Chondrocyte (in vitro differentiated cells): ENCODE measurements at places on chromosomes 1 and 21. TPM values are rescaled to one million over a fixed set of nuclear protein-coding genes. Genes with fewer than 3 reads are reported as not detected.
A peak's percentile ranks its signal among the peaks of the same experiment; 100 is the strongest.

CHI3L2 gene
- not detected in 3 replicates for total RNA-seq

ADCY10 gene
- 0.07 to 0.51 TPM (median 0.10 TPM) in 3 replicates for total RNA-seq

SAMSN1 gene
- not detected in 3 replicates for total RNA-seq

ALX3 gene
- not detected in 3 replicates for total RNA-seq

ZMYND12 gene
- total RNA-seq, result 0.30 to 0.56 TPM in 2 of 3 replicates, not detected in the other

PCP4L1 gene
- total RNA-seq, result 0.23 to 0.35 TPM in 2 of 3 replicates, not detected in the other

AKIRIN1 gene
- 39.3 to 55.2 TPM (median 51.9 TPM) in 3 replicates for total RNA-seq

GJA4 gene
- total RNA-seq, result 0.87 to 11.6 TPM (median 10.7 TPM) in 3 replicates

LY9 gene
- not detected in 3 replicates for total RNA-seq

GRCh38 chr1:96364576-96364975, 357.0 kb upstream of the PTBP2 start:
- no peaks in the 10 kb centered on the region for H3K36me3 ChIP-seq
- H3K4me1 ChIP-seq, result peaks cover 44% of the 10 kb centered on the region
- DNase-seq, result no peak
- H3K27ac ChIP-seq, result peak overlapping the region; percentile 33

- DNase-seq, result no peak
- no peaks in the 10 kb centered on the region for H3K27me3 ChIP-seq
- no peak overlapping the region for H3K4me3 ChIP-seq
- H3K27ac ChIP-seq, result no peak overlapping the region
- H3K36me3 ChIP-seq, result no peaks in the 10 kb centered on the region
Measured at GRCh38 chr1:186611156-186611555, 69.1 kb downstream of the PTGS2 start.

DNA sequence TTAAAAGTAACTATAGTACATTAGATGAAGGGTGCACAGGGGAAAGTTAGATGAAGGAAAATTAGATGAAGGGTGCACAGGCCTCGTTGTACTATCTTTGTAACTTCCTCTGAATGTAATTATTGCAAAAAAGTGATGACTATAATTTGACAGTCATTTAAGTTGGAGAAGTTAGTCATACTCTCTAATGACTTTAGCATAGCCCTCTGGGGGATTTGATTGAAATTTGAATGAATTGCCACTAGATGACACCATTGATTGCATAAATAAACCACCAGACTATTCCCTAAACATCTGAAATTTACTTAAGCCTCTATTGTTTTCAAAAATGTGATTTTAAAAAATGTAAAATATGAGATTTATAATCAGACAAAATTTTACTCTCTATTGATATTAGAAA, 102.6 kb downstream of the TPR start:
- no peaks in the 10 kb centered on the region for H3K27me3 ChIP-seq
- H3K36me3 ChIP-seq, result no peaks in the 10 kb centered on the region
- no peaks in the 10 kb centered on the region for H3K4me1 ChIP-seq
- no peak overlapping the region for H3K4me3 ChIP-seq

GRCh38 chr1:157231846-157232525, 93.8 kb upstream of the ETV3 start:
- no peak for DNase-seq
- no peaks in the 10 kb centered on the region for H3K36me3 ChIP-seq
- H3K27me3 ChIP-seq, result peaks cover 17% of the 10 kb centered on the region

- peaks cover 15% of the 10 kb centered on the region for H3K4me1 ChIP-seq
- peaks cover 66% of the 10 kb centered on the region for H3K27me3 ChIP-seq
- no peaks in the 10 kb centered on the region for H3K36me3 ChIP-seq
- H3K27ac ChIP-seq, result no peak overlapping the region
- peak overlapping the region; percentile 81 for H3K4me3 ChIP-seq
Measured at GRCh38 chr21:33024201-33025103, 1.3 kb upstream of the OLIG2 start.

GRCh38 chr1:179632868-179633267, 41.2 kb downstream of the TDRD5 start:
- H3K27ac ChIP-seq, result no peak overlapping the region
- H3K4me3 ChIP-seq, result no peak overlapping the region
- no peak for DNase-seq
- H3K36me3 ChIP-seq, result no peaks in the 10 kb centered on the region
- H3K4me1 ChIP-seq, result no peaks in the 10 kb centered on the region
- peaks cover 11% of the 10 kb centered on the region for H3K27me3 ChIP-seq

- no peaks in the 10 kb centered on the region for H3K36me3 ChIP-seq
- no peak overlapping the region for H3K27ac ChIP-seq
- H3K4me3 ChIP-seq, result no peak overlapping the region
- no peaks in the 10 kb centered on the region for H3K27me3 ChIP-seq
- H3K4me1 ChIP-seq, result peaks cover 14% of the 10 kb centered on the region
- no peak for DNase-seq
Measured at GRCh38 chr21:42317341-42317741, 2.1 kb upstream of the TFF3 start.

DNA sequence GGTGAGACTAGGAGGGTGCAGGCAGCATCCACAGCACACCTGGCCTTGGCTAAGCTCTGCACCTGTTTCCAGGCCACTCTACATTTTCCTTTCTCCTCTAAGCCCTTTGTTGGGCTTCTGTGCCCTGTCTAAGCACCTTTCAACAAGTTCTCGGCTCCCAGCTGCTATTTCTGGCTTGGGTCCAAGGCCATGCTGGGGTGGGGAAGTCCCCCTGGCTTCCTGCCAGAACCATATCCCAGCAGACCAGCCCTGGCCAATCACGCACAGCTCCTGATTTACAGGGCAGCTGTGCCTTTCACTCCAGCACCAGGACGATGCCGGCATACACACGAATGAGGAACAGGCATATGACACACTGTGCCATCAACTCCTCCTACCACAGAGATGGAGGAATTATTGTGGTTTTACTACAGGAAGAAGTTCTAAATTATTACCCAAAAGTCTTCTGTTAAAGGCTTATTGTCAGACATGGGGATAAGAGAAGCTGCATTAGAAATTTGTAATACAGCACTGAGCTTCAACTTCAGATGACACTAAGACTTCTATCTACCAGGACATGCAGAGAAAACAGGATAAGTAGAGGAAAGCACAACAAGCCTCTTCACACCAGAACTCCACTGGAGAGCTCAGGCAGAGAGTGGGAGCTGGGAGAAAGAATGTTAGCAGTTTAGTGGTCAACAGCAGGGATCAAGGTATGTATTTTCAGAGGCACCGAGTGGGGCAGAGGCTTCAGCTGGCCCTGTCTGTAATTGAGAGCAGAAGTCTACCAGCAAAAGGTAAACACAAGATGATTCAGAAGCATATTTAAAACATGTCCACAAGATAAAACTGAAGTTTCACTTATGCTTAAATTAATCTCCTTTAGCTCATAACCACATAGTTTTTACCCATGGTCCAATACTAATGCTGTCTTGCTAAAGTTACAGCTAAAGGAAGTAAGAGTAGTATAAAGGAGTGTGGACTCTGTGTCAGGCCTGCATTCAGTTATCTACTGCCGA, 37.4 kb downstream of the TRIT1 start:
- H3K36me3 ChIP-seq, result peaks cover 32% of the 10 kb centered on the region
- H3K27ac ChIP-seq, result peak overlapping the region; percentile 94
- H3K4me3 ChIP-seq, result peak overlapping the region; percentile 6
- peaks cover 25% of the 10 kb centered on the region for H3K4me1 ChIP-seq

DNA sequence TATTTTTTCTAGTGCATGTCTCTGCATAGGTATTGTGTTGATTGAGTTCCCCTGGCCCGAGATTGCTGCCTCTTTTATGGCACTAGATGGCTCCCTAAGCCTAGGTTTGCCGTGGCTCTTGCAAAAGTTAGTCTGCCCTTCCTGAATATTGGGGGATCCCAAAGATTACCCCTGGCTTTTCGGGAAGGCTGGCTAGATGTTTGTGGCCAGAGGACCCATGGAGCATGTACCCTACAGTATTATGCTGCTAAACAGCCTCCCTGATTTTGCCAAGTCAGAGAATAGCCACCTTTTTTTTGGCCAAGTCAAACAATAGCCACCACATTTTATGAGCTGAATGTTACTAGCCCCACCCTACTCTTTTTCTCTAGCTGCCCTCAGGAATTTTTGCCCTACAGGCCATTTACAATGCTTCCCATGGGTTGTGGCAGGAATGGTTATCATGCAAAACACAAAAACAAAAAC, 343.2 kb downstream of the OLFM3 start:
- no peaks in the 10 kb centered on the region for H3K4me1 ChIP-seq
- peaks cover 7% of the 10 kb centered on the region for H3K27me3 ChIP-seq
- no peaks in the 10 kb centered on the region for H3K36me3 ChIP-seq
- DNase-seq, result no peak
- no peak overlapping the region for H3K4me3 ChIP-seq

GRCh38 chr1:171646249-171646560, 6.3 kb downstream of the MYOC start:
- no peak overlapping the region for H3K4me3 ChIP-seq
- peaks cover 8% of the 10 kb centered on the region for H3K27me3 ChIP-seq
- no peaks in the 10 kb centered on the region for H3K36me3 ChIP-seq
- no peak overlapping the region for H3K27ac ChIP-seq

DNA sequence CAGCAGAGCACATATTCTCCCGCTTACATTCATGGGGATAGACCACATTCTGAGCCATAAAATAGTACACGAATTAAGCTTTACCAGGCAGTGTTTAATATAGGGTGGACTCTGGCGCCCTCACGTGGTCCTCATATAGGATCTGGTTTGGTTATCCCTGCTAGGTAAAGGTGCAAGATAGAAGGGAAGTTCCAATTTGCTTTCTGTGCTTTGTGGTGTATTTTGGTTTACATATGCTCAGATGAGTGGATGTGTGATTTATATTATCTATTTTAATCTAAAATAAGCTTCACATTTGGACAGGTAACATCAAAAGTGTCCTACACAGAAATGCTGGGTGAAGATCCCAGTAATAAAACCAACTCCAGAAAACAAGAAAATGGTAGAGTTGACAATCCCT, 3.6 kb downstream of the CR1 start:
- H3K27me3 ChIP-seq, result peaks cover 54% of the 10 kb centered on the region
- H3K36me3 ChIP-seq, result no peaks in the 10 kb centered on the region
- no peak for DNase-seq
- no peak overlapping the region for H3K27ac ChIP-seq

DNA sequence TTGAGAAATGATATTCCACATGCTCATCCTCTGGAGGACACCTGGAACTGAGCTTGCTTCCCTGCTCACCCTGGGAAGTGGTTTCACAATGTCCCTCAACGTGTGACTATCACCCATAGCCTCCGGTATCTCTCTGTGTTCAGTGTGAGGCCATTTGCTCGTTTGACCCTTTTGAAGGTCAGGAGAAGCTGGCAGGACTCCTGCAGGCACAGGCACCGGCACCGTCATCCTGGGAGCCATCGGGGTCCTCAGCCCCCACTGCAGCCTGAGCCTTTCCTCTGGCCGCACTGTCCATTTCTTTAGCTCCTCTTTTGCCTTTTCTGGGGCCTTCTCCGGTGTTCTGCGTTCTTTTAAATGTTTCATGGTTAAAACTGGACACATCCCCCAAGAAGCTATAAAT, 159.6 kb upstream of the COL6A1 start:
- H3K4me3 ChIP-seq, result no peak overlapping the region
- no peak overlapping the region for H3K27ac ChIP-seq
- peaks cover 32% of the 10 kb centered on the region for H3K4me1 ChIP-seq
- peaks cover under 1% of the 10 kb centered on the region for H3K36me3 ChIP-seq

DNA sequence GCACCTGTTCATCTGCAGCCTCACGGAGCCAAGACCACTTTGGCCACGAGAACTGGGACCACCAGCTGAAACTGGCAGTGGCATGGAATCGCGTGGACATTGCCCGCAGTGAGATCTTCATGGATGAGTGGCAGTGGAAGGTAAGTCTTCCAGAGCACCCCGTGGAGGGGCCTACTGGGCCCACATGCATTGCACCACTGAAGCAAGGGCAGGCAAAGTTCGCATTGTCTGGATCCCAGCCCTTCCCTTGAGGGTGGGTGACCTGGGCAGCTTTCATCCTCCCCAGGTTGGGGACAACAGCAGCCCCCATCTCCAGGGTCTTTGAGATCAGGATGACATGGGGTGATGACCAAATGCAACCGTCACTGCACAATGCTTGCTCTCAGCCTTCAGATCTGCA, 37.5 kb downstream of the TRPM2 start:
- peaks cover 30% of the 10 kb centered on the region for H3K27me3 ChIP-seq
- H3K36me3 ChIP-seq, result peaks cover 3% of the 10 kb centered on the region
- H3K27ac ChIP-seq, result no peak overlapping the region
- no peak overlapping the region for H3K4me3 ChIP-seq
- peak; percentile 44 for DNase-seq

DNA sequence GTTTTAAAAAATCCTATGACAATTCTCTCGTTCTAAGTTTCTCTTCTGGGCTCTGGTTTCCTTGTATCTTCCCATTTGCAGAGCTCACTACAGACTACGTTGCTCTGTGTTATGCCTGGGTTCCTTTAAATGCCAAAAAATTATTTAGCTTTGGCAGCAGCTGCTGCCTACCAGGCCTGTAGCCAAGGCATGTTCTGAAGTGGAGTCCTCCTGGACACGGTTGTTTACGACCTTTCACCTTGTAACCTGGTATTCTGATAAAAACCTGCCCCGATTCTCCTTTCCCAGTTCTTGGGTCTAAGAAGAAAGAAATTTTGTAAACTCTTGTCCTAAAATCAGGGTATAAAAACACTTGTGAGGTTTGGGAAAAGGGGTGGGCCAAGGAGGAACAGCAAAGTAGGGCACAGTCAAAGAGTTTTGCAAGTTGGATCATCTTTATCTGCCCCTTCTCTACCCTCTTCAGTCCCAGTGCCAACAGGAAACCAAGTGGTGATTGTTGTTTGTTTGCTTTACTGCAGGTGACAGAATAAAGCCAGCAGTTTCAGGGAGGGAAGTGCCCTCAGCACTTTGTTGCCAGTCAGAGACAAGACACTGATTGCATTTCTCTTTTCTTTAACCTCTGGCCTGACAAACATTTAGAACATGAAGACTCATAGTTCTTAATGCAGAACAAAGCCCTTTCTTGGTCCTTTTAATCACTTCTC, 3.1 kb upstream of the TXNIP start:
- H3K36me3 ChIP-seq, result peaks cover 2% of the 10 kb centered on the region
- no peak overlapping the region for H3K4me3 ChIP-seq
- DNase-seq, result no peak
- H3K27me3 ChIP-seq, result no peaks in the 10 kb centered on the region
- H3K4me1 ChIP-seq, result peaks cover 38% of the 10 kb centered on the region

DNA sequence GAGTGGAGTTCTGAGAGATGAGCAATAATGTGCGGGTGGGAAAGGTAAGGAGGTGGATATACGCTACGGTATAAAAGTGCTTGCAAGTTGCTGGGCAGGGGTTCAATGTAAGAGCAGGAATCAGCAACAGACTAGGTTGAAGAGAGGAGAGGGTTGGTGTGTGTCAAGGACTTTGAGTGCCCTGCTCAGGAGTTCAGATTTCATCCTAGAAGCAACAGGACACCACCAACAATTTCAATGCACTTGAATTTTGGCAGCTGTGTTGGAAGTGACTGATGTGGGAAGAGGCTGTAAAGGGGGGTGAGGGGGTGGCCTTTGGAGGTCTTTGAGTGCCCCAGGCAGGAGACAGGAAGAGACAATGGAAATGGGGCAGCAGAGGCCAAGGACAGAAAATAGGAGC, 57.3 kb downstream of the RHOU start:
- H3K4me1 ChIP-seq, result no peaks in the 10 kb centered on the region
- H3K4me3 ChIP-seq, result no peak overlapping the region
- peaks cover 7% of the 10 kb centered on the region for H3K27me3 ChIP-seq
- H3K27ac ChIP-seq, result no peak overlapping the region
- H3K36me3 ChIP-seq, result no peaks in the 10 kb centered on the region

GRCh38 chr1:150149271-150150132, at the start of gene PLEKHO1:
PLEKHO1 (plus strand) TSS chr1:150149916; CDS start chr1:150150258, 342 bp downstream.
- peaks cover 17% of the 10 kb centered on the region for H3K36me3 ChIP-seq
- no peak for DNase-seq
- peak within 1 kb of the TSS; percentile 92 for H3K27ac ChIP-seq
- no peaks in the 10 kb centered on the region for H3K27me3 ChIP-seq

GRCh38 chr1:58075188-58075578, 471.3 kb downstream of the OMA1 start:
- no peak overlapping the region for H3K27ac ChIP-seq
- H3K4me3 ChIP-seq, result no peak overlapping the region
- peaks cover 11% of the 10 kb centered on the region for H3K27me3 ChIP-seq
- no peak for DNase-seq
- no peaks in the 10 kb centered on the region for H3K4me1 ChIP-seq
- no peaks in the 10 kb centered on the region for H3K36me3 ChIP-seq
